T47D (cell line): ENCODE measurements at places on chromosomes 7 and 10.

DNA sequence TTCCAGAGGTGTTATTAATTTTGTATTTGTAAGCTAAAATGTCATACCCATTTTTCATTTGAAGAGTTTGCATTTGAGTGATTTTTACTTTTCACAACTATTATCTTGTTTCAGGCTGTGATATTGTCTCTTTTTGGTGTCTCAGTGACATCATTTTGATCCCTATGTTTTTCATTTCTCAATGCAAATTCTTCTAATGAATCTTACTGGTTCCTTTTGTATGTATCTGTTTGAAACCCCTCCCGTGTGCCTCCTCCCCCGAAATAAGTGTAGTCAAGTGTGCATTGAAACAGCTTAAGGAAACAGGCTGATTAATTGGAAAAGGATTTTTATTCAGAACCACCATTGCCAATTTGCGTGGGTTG lies 77.8 kb downstream of the SHH start:
- DNase-seq: no peak

DNA sequence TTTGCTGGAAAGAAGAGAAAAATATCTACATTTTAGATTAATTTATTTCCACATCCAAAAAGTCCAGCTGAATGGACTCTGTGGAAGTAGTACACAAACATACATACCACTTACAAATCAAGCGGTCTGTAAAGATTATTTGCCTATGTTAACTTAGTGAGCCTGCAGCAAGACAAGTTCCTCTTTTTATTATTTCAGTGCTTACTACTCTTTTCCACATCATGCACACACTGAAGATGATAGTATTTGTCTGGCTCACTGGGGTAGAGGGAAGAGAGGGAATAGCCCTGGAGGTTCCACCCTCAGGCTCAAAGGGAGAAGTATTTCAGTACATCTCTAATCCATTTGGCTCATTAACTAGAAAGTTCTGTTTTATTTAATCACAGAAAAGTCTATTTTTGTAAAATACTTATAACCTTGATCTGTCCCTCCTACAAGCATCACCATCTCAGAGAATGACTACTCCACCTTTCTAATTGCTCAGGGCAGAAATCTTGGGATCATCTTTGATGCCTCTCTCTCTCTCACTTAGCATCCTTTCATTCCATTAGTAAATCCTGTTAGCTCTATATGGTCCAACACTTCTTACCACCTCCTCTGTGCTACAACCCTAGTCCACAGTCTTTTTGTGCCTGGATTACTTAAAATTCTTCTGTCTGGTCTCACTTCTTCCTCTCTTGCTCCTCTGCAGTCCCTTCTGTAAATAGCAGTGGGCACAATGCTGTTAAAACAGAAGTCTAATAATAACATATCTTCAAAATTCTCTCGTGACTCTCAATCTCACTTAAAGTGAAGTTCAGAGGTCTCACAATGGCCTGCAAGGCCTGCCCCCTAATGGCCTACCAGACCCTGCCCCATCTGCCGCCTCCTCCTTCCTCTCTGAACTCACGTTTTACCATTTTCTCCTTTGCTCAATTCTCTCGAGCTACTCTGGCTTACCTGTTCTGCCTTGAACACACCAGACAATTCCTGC lies 64.3 kb upstream of the CCDC6 start:
- DNase-seq: no peak

DNA sequence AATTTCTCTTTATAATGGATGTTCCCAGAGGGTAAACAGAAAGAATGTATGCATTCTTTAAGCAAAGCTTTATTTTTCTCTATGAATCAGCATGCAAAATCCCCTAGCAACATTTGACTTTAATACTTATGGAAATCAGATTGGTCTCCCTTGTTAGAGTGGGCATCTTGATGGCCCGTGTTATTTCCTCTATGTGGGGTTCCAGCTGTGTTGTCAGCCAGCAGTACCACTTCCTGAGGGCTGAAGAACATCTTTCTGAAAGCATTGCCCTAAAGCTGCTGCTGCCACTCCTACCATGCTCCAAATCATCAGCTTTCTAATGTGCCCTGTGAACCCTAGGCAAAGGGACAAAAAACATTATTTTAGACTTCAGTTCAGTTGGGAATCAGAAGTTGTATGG lies 70.4 kb upstream of the HECTD2 start:
- no peak for DNase-seq

GRCh38 chr7:133529861-133530260 lies 277.0 kb downstream of the EXOC4 start:
- DNase-seq: no peak

DNA sequence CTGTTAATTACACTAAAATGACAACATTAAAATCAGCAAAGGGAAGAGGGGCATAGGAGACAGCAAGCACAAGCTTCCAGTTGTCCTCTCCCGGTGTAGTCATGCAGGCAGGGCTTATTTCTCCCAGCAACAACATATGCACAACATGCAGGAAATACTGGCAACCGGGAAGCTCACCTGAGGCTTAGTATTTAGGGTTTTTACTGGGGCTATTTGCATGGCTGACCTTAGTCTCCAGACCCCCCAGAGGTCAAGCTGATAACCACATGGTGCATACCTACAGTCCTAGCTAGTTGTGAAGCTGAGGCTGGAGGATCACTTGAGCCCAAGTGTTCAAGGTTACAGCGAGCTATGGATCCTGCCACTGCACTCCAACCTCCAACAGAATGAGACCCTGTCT lies 12.8 kb upstream of the JMJD1C start:
- no peak for DNase-seq

DNA sequence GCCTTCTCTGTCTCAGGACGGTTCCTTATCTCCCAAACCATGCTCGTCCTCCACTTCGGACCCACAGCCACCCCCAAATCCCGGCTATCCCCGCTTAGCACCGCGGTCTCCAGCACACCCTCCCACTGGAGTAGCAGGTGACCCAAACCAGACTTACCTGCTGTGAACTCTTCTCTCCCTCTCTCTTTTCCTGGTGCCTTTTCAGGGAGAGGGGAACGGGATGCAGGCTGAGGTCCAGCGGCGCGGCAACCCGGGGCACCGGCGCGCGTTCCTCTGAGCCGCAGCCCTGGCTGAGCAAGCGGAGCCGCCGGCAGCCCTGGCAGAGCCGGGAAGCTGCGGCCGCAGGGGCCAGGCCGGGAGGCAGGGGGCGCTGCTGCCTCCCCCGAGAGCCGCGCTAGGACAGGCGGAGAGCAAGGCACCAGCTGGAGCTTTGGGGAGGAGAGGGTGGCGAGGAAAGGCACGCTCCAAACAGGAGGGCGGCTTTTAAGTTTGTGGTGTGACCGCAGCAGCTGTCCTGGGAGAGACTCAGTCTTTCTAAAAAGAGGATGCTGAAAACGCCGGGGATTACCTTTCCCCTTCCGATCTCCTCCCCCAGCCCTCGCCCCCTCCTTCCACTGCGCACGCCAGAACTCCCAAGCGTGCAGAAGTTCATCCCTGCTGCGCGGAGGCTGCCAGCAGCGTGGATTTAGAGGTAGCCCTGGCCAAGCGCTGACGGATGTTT lies at the start of gene SEMA3D:
TSS of gene SEMA3D (minus strand) at position 536 of the 721 bp plus-strand sequence. CDS start 65,165 bp downstream, outside the sequence.
- DNase-seq: peak; percentile 74

DNA sequence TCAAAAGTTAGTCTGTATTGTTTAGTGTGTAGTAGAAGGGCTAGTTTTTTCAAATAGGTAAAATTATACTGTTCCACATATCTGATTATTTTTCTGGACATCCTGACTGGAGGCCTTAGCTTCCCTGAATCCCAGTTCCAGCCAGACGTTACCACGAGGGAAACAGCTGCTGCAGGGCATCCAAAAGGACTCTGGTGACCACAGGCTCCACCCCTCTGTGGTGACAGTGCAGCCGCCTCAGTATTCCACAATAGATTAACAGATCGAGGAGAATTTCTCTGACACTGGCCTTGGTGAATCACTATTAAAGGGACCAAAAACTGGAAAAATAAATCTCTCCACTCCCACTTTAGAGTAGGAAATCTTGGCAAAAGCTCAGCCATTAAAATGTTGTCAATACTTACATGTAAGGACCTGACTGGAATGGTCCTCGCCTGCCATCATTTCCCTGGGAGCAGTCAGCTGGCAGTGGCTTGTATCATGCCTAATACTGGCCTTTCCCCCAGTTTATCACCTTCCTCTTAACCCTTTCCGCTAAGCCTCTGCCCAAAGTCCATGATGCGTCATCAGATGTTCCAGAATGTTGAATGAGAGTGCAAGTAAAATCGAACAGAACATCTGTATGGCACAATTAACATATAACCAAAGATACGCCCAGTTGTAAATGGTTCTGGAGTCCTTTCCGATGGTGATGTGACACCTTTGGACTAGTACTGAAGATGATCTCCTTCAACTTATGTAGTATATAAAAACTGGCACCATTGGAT lies 31.6 kb downstream of the ENO4 start:
- no peak for DNase-seq

DNA sequence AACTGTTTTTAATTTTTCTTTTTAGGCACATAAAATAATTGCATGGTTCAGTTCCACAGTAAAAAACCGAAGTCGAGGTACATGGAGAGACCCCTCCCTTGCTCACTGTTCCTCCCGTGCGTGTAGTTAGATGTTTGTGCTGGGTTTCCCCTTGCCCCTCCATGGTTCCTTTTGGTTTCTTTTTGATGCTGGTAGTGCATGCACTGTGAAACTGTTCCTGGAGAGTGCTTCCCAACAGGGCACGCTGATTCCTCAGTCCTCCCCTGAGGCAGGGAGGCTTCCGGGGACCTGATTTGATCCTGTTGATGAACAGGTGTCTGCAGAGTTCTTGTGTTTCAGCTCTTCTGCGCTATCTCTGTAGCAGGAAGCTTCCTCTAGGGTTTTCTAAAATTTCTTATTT lies 69.5 kb downstream of the ADCY1 start:
- no peak for DNase-seq

DNA sequence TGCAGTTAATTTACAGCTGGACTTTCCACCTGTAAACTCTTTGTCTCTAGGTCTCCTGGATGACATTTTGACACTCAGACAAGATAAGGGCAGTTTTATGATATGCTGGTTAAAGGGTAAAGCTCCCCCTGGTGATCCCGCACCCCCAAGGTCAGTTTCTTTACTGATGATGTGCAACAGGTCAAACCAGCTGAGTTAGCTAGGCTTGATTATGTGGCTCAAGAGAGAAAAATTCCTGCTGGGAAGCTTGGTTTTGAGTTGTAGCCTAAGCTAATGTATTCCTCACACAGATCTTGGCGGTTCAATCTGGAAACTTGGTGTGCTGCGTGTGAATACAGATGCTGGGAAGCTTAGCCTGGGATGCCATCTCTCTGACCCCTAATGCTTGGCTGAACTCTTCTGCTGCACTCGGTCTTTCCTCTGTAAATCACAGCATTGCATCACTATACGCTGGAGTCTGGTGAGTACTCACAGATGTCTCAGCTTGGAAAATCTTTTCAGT lies 11.4 kb upstream of the AKR1D1 start:
- DNase-seq: no peak

GRCh38 chr7:156950381-156950858 lies 908 bp downstream of the NOM1 start:
- no peak for DNase-seq

GRCh38 chr10:82150123-82150900 lies 275.3 kb downstream of the NRG3 start:
- no peak for DNase-seq

DNA sequence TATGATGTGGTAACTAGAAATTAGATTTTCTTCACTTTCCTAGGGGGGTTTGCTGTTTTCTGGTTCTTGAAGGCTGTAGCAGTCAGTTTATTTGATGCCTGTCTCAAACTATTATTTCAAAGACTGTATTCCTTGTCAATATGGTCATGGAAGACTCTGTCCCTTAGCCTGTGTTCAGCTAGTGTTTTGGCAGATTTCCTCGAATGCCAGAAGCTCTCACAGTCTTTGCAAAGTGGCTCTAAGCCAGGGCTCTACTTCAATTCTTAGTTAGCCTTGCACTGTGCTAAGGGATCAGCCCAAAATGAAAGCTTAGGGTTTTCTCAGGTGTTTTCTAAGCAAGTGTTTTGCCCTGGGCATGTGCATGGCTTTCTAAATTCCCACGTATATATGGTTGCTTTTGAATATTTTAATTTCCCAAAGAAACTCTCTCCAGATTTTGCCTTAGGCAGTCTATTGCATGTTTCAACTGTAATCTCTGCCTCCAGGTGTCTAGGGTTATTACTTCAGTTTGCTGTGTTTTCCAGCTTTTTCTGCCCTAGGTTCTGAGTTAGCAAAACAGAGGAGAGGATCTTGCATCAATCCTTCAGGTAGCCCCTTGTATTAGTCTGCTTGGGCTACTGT lies 7.2 kb upstream of the C1GALT1 start:
- DNase-seq: no peak

DNA sequence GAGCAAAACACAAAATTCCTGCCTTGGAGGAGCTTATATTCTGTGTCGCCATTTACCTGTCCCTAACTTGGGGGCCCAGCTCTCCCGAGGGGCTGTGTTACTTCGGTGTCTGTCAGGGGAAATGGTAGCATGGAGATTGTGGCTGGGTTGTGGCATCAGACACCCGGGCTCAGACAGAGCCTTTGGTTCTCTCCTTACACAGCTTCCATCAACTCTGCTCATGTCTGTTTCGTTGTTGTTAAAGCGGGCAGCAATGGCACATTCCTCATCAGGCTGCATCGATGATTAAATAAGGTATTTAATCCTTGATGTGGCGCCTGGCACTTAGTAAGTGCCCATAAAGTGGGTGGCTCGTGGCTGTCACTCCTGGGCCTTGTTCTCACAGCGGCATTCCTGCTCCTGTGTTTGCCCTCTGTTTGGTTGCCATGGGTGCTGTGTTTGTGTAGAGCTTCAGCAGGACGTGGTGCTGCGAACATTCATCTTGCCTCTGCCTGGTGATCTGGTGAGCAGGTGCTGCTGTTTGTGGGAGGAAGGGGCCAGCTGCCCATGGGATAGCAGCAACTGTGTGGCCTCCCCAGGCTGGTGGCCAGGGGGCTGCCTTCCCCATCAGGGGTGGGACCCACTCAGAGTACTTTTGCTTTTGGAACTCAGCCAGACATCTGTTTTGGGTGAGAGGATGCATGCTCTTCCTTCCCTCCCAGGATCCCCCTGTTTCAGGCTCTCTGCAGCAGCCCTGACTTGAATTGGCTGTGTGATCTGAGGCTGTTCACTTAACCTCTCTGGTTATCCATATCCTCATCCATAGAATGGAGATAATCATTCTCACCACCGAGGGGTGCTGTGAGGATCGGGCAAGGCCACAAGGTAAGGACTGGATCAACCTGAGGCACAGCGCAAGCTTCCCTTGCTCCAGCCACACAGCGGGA lies 207.2 kb upstream of the SVIL start:
- DNase-seq: peak; percentile 53

DNA sequence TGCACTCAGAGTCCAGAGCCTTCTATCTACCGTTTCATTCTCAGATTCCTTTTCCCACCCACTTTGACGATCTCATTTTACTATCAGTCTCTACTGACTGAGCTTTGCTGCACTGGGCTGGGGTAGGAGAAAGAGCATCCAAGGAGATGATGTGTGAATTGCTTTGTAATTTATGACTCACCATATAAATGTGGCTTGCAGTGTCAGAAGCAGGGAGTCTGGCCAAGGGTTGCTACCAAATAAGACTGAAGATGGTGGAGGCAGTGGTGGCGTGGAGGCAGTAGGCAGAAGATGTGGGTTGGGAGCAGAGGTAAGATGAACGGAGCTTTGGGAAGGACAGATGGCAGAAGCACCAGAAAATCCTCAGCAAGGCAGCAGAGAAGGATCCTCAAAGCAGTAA lies 73.3 kb upstream of the AGK start:
- no peak for DNase-seq
